ENCODE measurements at places on chromosomes 3 and 15.
A peak's percentile ranks its signal among the peaks of the same experiment; 100 is the strongest.

- DNase-seq: no peak
Measured at GRCh38 chr15:25514522-25514921, 75.7 kb upstream of the UBE3A start.

DNA sequence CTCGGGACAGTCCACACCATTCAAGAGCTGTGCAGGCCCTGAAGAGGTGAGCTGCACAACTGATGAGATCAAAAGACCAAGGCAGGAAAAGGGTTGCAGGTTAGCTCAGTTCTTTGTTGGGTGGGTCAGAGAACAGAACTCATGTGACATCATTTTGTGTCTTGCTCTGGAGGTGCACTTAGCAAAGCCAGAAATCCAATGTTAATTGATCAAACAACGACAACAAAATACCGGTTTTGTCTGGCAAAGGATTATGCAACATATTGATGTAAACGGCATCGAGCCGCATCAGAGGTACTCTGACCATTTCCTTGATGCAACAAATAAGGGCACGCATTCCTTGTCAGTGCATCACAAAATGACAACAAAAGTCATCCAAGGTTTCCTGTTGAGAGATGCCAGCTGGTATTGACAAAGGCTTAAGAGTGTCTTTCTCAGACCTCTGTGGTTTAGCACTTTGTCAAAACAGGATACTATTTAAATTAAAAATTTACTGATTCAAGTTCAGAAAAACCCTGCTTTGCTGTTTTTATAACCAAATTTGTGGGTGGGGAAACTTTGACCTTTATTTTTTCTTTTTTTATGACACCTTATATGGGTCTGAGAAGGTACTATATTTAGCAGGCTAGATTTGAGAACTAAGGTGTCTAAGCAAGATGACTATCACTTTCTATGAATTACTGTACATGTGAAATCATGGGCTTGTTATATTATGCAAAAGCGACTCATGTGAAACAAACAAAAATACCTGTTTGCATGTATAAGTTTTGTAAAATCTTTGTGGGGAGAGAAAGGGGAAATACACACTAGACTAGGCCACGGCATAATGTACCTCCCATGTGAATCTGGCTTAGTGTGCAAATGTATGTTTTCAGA lies 496.1 kb downstream of the FOXP1 start:
- DNase-seq: peak; percentile 69

DNA sequence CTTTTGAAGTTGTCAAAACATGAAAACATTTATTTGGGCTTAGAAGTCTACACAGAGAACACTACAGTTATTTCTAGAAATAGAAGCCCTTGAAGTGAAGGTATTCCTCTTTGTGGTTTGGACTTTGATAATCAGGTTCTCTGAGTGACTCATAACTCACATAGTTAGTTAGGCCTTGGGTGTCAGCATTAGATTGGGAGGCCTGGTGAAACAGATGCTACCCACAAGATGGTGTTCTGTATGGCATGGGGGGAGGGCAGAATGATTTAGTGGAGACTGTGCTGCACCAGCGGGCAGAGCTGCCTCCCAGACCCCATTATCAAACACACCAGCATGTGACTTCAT lies 108.9 kb upstream of the ETV5 start:
- peak; percentile 10 for DNase-seq

DNA sequence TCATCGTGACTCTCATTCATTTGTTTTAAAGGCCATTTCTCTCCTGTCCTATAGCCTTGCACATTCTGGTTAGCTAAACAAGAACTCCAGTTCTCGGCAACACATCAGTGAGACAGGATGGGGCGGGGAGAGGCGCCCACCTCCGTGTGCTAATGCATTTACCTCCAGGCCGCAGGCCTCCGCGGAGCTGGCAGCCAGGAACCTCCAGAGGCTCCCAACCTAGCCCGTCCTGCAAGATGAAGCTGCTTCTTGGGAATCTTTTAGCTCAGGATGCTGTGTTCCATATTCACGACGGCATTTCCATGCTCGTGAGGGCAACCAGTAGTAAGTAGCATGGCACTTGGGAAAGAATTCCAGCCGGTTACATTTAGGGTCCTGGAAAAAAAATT lies 47.9 kb downstream of the RGMA start:
- DNase-seq: no peak

DNA sequence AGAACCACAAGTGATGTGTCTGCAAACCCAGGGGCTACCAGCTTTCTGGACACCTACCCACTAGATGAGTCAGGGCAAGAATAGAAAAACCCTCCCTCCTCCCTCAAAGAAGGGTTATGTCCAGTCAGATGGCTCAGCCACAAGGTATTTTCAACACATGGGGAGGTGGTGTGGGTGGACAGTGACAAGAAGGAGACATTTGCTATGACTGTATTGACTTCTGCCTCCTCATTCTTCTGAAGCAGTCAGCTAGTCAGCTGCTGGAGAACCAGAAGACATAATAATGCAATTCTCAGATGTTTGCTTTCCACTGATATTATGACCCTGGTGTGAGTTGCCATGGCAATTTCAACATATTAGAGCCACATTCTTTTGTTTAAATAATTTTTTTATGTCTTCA lies 66.7 kb upstream of the GOLGA8B start:
- peak; percentile 80 for DNase-seq

DNA sequence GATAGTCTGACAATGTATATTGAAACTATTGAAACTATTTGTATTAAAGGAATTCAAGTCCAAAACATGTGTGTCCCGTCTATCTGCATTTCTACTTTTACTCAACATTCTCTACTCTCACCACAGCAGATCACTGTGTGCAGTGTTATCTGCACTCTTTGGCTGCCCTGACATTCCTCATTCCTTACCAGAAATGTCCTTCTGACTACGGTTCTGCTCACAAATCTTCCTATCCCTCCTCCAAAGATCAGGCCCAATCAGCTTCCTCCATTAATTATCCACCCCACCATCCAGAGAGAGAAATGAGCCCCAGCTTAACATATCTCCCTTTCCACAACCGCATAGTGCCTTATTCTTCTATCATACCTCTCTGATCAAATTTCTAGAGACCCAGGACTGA lies 94.7 kb downstream of the TBL1XR1 start:
- DNase-seq: no peak

- no peak for DNase-seq
Measured at GRCh38 chr3:50359760-50360110, 414 bp upstream of the TMEM115 start.

GRCh38 chr3:122258757-122259371 lies 66.2 kb upstream of the CSTA start:
- peak; percentile 78 for DNase-seq

- DNase-seq: no peak
Measured at GRCh38 chr3:104367000-104367399, 999.7 kb upstream of the ALCAM start.

GRCh38 chr15:26720546-26720945 lies 52.3 kb downstream of the GABRB3 start:
- DNase-seq: no peak

DNA sequence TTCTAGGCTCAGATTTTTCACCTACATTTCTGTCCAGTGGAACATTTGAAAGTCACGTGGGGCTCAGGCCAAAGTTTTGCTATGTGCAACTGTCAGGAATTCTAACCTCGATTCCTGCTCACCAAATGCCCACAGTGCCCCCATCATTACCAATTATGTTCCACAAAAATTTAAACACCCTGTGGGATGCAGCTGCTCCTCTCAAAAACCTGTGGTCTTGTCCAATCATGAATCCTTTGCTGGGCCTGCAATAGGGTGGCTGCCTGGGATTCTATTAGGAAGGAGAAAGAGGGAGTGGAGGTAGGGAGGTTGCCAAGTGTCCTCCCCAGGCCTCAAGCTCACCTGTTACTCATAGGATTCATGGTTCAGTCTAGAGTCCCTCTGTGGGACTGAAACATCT lies 68.1 kb downstream of the RHCG start:
- DNase-seq: no peak

DNA sequence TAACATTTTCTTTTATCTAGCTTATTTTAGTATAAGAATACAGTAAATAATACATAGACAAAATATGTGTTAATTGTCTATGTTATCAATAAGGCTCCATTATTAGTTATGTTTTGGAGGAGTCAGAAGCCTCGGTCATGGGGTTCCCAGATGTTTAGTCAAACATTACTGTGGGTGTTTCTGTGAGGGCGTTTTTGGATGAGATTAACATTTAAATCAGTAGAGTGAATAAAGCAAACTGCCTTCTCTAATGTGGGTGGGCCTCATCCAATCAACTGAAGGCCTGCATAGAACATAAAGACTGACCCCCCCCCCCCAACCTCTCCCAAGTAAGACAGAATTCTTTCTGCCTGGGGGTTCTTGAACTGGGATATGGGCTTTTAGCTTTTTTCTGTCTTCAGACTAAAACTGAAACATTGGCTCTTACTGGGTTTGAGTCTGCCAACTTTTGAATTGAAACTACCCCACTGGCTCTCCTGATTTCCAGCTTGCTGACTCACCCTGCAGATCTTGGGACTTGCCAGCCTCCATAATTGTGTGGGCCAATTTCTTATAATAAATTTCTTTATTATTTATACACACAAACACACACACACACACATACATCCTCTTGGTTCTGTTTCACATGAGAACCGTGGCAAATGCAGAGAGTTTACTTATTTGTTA lies 192.0 kb downstream of the TPRG1 start:
- no peak for DNase-seq

- DNase-seq: peak; percentile 88
Measured at GRCh38 chr3:16550676-16551341, 37.3 kb upstream of the RFTN1 start.

GRCh38 chr3:48247401-48247811 lies 6.5 kb downstream of the ZNF589 start:
- peak; percentile 63 for DNase-seq

- DNase-seq: no peak
Measured at GRCh38 chr15:66956672-66957430, 108.6 kb upstream of the SMAD3 start.

DNA sequence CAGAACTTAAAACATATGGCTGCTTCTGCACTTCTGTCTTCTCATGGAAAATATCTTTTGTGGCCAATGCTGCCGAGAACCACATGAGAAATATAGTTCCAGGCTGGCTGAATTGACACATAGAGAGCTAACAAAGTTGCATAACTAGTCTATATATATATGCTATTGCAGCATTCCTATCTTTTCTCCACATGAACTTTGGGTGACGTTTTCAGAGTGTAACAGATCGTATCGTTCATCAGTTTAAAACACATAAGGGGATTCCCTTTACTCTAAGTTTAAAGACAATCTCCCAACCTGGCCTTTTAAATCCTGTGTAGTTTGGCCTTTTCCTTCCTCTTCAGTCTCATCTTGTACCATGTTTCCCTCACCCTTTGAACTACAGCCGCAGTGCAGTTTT lies 394.2 kb upstream of the CBLB start:
- no peak for DNase-seq

DNA sequence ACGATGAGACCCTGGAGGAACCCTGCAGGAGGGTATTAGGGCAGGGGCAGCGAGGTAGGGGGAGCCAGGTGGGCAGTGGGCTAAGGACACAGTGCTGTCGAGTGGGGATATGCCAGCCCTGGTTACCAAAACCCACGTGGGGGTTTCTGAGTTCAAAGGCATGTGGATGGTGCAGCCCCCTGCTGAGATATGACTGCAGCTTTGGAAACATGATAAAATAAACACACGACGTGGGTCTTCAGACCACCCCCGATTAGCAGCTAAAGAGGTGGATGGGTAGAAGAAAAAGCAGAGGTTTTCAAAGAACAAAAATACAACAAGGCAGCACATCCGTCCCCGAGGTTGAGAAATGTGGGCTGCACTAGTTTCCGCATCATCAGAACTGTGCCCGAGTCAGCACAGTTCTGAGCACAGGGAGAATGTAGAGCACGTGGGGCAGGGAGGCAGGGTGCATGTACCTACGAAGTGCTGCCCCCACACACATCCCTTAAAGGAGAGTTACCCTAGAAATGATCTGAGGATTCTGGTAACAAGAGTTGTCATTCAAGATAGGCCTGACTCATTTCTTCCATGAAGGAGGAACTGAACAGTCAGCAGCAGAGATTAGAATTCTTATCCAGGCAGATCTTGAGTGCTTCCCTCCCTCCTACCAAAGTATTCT lies 121.3 kb downstream of the RPLP1 start:
- peak; percentile 10 for DNase-seq

DNA sequence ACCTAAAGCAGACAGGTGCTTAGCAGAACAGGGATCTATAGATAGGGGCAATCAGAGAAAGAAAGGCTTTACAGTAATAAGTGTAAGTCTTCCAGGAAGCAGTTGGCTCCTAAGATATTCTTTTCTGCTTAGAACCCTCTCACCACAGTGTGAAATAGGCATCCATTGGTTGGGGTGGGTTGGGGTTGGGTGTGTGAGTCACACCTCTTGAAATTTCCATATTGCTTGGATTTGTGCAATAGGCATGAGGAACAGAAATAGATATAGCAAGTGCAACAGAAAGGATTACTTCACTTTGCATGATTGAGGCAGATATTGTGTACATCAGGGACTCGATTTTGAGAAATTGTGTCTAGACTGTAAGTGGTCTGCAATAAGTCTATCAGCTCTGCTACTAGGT lies 200.1 kb upstream of the GAP43 start:
- peak; percentile 3 for DNase-seq

DNA sequence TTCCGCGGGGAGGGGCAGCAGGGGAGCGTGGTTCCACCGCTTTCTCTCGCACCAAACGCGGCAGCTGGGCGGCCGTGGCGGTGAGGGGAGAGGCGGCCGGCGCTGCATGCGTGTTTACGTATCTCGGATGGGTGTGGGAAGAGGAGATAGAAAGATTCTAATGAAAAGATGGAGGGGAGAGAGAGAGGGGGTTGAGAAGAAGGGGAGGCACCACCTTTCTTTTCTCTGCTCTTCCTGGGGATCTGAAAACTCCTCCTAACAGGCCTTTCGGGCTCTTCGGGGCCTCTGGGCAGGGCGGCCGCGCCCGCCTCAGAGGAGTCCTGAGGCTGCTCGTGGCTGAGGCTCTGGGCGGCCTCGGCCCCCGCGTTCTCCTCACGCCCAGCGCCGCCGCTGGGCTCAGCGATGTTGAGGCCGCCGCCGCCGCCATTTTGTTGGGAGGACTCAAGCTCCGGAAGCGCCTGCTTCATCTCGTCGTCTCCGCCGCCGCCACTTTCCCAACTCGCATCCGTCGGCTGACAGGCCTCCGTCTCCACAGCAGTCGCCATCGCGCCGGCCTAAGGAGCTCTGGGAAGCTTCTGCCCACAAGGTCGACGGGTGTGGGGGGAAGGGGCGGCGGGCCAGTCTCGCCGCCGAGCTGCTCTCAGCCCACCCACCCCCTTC lies 473 bp downstream of the TASOR start:
- peak; percentile 80 for DNase-seq

GRCh38 chr15:51869060-51869421 lies 39.6 kb downstream of the TMOD3 start:
- peak; percentile 90 for DNase-seq

DNA sequence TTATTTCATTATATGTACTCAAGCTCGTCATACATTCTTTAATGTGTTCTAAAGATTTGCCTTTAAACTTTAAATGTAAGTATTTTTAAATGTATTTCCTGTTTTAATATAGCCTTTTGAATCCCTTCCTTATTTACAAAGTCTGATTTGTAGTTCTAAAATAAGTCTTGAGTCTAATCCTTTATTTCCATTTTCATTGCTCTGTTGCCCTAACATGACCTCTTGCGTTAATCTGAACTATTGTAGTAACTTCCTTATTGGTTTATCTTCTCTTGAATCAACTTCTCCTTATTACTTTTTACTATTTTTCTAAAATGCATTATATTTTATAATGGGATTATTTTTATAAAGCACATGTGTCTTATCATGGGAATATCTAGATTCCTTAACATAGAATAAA lies 24.0 kb downstream of the KNL1 start:
- no peak for DNase-seq
